Fibroblast of skin of abdomen (primary cell): ENCODE measurements at places on chromosomes 5 and 9.

- DNase-seq, result no peak
Measured at GRCh38 chr9:125910286-125910685, 163.1 kb downstream of the PBX3 start.

DNA sequence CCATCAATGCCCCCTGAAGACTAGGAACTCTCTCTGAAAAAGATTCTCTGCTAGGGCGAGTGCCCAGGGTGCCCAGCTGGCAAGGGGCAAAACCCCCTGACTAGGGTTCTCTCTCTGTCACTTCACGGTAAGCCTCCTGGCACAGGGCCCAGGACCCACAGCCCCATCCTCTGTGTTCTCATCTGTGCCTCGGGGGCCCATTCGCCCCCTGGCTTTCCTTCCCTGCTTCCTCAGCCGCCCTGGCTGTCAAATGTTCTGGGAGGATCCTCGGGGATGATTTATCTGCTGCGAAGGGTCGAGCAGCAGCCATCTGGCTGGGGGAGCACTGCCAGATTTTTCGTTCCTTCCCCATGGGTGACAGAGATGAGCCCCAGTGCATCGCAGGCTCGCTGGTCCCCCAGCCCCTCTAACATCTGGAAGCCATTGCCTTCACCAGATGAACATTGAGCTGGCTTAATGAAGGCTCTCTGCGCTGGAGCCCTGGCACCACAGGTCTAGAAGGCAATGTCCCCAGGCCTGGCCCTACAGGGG is 24.2 kb downstream of the HMCN2 start:
- DNase-seq, result no peak

GRCh38 chr5:108367679-108368334 is 14.1 kb downstream of the FBXL17 start:
- no peak for DNase-seq

DNA sequence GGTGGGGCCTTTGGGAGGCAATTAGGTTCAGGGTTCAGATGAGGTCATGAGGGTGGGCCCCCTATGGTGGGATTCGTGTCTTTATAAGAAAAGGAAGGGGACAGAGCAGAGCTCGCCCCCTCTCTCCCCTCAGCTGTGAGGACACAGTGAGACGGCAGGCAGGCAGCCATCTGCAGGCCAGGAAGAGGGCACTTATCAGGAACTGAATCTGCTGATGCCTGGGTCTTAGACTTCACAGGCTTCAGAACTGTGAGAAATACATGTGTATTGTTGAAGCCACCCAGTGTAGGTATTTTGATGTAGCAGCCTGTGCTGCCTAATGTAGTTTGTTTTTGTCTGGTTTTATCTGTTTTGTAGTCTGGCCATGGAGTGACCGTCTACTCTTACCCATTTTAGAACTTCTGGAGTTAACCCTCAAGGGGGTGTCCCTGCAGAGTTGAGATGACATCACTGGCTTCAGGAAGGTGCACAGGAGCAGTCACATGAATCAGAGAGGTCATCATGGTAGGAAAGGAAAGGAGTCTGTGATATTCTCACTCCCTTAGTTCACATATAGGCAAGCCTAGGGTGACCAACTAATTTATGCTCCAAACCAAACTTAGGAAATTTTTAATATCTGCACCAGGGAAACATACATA is 71.0 kb downstream of the LRRC70 start:
- no peak for DNase-seq

DNA sequence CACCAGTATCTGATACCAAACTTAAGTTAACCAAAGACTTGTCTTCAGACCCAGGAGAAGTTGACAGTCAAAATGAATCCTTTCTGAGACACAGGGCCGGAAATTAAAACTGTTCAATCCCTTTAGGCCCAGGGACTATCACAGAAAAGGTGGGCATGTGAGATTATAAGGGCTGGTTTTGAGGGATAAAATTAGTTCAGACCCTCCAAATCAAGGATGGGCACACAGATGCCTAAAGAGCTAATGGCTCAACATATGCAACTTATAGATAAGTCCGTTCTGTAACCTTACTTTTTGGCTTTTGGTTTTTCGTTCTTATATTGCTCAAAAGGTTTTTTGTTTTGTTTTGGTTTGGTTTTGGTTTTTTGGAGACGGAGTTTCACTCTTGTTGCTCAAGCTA is 129.6 kb upstream of the ABCA1 start:
- no peak for DNase-seq

DNA sequence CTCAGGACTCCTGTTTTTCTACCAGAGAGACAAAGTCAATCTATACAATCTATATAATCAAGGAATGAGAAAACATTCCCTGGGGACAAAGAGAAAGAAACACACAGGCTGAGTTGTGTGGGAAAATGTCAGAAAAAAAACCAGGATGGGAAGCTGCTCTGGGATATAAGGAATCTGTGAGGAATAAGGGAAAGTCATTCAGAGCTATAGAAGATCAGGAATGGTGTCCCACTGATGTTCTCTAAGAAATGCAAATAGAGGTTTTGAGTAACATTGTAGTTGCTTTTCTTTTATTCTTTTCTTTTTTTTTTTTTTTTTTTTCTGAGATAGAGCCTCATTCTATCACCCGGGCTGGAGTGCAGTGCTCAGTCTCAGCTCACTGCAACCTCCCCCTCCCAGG is 605.9 kb upstream of the KLF4 start:
- DNase-seq, result no peak

GRCh38 chr5:14451871-14452270 is 129.7 kb upstream of the OTULINL start:
- no peak for DNase-seq

GRCh38 chr9:32571969-32572899 is 725 bp downstream of the NDUFB6 start:
- peak; percentile 65 for DNase-seq

GRCh38 chr9:71681708-71682272 is 86.5 kb downstream of the CEMIP2 start:
- DNase-seq, result peak; percentile 89

GRCh38 chr5:175464074-175464941 is 14.1 kb upstream of the SFXN1 start:
- no peak for DNase-seq

DNA sequence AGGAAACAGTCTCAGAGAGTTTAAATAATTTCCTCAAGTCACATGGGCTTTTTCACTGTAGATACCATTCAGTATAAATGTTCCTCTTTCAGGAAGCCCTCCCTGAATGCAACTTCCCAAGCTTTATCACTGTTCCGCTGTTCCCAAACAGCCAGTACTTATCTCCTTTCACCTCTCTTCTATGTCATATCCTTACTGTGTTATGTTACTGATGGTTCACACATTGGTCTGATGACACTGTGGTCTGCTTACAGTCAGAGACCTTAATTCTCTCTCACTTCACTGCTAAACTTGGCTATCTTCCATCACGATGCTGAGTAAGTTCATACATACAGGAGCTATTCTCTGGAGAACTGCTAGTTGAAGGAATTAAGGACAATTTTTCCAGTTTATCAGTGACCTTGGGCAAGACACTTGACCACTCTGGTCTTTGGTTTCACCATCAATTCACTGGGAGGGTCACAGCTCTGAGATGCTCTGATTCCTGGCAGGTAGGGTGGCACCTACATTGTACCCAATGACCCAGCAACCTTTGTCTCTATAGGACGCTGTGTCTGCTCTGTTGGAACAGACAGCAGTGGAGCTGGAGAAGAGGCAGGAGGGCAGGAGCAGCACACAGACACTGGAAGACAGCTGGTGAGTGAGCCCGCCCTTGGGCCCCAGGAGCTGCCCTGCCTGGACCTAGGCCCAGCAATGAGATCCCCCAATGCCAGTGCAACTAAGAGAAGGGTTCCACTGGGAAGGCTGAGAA is 42.1 kb upstream of the RARS1 start:
- peak; percentile 39 for DNase-seq

GRCh38 chr5:138352722-138353559 is 456 bp downstream of the KDM3B start:
- DNase-seq, result peak; percentile 54

DNA sequence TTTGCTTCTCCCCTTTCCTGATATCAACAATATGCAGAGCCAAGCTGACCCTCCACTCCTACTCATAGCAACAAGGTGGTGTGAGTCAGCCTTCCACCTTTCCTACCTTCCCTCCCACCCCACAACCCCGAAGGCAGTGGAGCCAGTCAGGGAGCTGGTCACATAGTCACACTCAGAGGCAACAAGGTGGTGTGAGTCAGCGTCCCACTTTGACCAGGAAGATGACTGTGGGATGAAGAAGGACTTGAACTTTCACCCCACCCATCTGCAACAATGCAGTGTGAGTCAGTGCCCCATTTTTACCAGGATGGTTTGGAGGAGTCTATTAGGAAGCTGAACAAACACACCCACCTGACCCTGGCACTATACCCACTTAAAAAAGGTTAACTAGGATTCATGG is 30.1 kb upstream of the ZNF782 start:
- DNase-seq, result peak; percentile 29

DNA sequence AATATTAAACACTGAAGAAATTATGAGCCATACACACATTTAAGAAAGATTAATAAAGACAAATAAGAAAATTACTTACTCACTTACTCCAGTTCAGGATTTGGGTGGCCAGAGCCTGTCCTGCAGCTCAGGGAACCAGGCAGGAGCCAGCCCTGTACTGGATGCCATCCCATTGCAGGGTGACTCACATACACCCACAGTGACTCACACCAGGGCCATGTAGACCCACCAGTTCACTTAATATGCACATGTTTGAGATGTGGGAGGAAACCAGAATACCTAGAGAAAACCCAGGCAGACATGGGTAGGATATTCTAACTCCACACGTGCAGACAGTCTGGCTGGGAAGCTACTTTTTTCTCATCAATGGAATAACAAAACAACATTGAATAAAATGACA is 49.6 kb upstream of the ADRB2 start:
- peak; percentile 70 for DNase-seq

DNA sequence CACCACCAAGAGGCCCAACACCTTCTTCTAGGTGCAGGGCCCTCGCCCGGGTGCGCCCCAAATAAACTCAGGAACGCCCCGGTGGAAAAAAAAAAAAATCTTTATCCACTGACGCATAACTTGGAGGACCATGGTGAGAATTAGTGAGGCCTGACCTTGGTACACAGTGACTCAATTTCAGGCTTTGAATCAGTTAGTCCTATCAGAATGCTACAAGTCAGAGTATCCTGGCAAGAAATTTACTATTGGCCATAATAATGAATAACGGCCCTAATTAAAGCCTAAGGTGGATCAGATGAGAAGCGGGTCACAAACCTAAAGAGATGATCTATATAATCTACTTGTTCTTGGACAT is 914.2 kb upstream of the DMAC1 start:
- DNase-seq, result no peak

DNA sequence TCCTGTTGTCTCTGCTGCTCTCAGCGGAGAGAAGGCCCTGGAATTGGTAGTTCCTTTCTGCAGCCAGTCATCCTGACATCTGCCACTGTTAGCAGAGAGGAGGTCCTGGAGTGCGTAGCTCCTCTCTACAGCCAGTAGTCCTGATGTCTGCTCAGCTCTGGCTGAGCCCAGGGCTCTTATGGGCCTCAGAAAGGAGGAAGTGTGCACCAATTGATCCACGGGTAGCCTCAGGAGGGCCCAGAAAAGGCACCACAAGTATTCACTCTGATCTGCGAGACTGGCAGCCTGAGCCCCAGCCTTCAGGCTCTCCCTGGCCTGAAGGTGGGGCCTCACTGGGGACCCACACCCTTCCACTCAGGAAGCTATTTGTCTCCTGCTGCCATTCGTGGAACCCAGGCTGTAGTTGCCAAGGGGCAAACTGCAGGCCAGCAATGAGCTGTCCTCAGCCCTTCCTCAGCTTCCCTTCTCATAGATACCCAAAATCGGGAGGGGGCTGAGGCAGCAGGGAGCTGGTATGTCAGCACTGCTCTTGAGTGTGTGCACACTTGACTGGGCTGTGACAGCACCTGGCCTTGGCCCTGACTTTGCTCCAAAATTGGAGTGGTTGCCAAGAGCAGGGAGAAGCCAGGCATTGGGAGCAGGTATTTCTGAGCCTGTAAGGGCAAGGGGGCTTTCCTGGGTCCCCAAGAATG is 1049.5 kb upstream of the ACO1 start:
- DNase-seq, result no peak

DNA sequence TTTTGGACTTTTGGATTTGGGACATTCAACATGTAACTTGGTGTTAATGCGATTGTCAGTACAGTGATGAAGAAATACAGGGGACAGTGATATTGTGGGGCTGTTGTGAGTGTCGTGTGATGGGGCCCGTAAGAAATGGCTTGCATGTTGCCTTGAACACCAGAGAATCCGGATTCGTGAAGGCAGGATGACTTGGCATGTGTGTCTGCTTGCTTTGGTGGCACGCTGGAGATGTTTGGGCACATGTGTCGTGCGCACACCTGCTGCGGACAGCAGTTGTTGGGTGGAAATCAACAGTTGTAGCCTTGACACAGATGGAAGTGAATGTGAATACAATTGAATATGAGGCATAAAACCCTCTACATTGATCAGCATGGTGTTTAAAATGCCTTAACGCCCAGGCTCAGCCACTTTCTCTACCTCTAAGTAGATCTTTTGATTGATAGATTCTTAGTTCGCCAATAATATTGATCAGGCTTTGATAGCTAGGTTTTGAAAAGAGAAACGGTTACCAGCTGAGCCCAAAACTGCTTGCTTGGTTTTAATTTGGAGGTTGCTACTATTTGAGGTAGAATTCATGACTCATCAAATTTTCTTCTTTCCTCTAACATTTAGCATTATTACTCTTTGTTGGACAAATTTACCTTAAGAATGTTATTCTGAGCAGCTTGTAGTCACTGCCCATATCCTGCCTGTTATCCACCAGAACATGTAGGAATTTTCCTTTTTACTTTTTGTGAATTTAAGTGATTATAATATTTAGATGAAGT is 94.4 kb downstream of the TRIO start:
- no peak for DNase-seq

DNA sequence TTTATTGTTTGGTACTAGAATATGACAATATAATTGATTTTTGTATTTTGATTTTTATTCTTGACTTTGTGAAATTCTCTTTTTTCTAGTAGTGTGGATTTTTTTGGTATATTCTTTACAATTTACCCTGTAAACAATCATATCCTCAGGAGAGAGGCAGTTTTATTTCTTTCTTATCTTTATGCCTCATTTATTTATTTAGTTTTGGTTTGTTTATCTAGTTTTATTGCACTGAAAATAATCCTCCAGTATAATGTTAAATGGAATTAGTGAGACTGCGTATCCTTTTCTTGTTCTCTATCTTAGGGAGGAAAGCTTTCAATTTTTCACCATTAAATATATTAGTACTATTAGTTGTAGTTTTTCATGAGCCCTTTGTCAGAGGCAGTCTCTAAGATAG is 109.4 kb downstream of the MACROH2A1 start:
- no peak for DNase-seq
